D721Med (cell line): ENCODE measurements at places on chromosomes 11 and 22.

DNA sequence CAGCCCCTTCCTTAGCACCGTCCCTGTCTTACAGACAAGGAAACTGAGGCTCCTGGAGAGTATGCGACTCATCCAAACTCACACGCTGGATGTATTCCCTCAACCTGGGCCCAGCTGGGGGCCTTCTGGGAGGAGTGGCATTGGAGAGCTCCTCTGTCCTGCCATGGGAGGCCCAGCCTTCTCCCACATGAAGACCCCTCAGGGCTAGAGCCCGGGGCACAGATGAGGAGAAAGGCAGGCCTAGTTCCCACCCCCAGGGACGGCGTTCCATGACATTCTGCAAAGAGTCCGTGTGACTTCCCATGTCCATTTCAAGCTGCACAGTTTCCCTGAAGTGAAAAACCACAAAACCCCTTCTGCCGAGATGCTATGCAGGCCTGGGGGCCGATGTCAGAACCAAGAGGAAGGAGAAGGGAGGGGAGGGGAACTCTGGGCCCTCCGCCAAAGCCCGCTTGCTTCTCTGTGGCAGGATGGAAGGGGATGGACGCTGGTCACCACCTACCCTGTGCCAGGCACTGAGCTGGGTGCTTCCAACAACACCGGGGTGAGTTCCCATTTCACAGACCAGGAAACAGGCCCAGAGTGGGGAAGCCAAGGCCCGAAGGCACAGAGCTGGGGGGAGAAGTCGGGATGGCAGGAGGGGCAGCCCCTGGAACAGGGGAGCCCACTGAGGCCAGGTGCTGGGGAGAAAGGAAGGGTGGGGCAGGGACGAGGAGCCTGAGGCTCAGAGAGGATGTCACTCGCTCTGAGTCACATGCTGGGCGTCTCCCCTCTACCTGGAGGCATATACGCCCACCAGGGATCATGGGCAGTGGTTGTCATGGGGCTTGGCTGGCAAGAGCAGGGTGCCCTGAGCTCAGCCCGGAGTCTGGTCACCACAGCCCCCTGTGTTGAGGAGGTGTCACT, 15.7 kb downstream of the RAC2 start:
- DNase-seq, result no peak

- DNase-seq, result no peak
Observed at GRCh38 chr11:5596607-5597201, at the start of gene TRIM6. Gene TRIM6, plus strand, starts transcription at chr11:5596637. Its CDS starts 261 bp downstream, at chr11:5596898.

- DNase-seq, result no peak
Observed at GRCh38 chr11:28767574-28767973, 659.4 kb downstream of the METTL15 start.

DNA sequence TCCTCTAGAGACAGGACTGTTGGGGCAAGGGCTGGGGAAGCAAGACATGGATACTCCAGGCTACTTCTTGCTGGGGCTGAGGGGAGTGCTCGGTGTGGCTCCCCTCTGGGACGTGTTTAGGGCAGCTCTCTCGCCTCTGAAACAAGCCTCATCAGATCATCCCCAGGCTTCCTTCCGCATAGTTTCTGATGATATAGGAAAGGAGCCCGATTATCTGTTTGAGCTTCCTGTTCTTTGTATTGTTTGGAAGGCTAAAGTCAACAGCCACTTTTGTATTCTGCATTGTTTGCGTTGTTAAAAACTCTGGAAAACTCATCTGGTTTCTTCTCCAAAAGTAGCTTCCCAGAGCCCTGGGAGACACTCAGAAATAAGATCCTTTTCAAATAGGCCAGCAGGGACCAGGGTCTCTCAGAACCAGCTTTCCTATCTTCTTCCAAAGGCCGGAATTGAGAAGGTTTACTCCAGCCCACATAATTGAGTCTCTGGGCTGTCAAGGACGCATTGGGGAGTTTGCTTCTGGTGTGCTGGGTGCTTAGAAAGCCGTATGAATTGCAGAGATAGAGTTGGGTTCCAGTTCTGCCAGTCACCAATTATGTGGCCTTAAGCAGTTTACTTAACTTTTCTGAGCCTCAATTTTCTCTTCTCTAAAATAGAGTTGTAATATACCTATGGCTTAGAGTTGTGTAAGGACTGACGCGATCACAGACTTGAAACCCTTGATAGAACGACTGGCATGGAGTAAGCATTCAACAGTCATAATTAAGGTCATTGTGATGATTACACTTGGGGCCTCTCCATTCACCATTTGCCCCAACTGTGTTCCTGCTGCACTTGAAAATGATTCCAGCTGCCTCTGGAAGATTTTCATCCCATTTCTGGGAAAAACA, 19.1 kb downstream of the CD44 start:
- DNase-seq, result no peak

GRCh38 chr11:16382638-16383380, 26.5 kb upstream of the SOX6 start:
- DNase-seq, result no peak

DNA sequence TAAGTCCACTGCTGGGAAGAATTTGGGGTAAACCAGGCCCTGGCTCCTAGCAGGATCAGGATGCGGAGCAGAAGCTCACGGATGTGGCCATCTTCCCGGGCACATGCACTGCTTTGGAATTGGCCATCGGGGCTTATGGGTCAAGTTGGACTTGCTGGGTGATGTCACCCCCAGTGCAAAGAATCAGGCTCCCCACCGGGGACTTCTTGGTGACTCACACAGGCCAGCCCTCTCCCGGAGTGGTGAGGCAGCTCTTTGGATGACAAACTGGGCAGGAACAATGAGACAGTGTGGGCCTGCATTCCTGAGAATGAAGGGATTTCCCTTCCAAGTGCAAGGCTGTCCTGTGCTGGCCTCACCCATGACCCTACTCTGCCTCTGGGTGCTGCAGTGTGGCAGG, 128.8 kb upstream of the ANO1 start:
- no peak for DNase-seq

GRCh38 chr22:25659413-25659812, 82.6 kb upstream of the MYO18B start:
- DNase-seq, result no peak

- DNase-seq, result no peak
Observed at GRCh38 chr11:84886344-84886743, 740.8 kb downstream of the DLG2 start.
